ENCODE measurements at places on chromosomes 1 and 21.
A peak's percentile ranks its signal among the peaks of the same experiment; 100 is the strongest.

- DNase-seq: no peak
Observed at GRCh38 chr1:163029901-163030300, 39.3 kb upstream of the RGS4 start.

DNA sequence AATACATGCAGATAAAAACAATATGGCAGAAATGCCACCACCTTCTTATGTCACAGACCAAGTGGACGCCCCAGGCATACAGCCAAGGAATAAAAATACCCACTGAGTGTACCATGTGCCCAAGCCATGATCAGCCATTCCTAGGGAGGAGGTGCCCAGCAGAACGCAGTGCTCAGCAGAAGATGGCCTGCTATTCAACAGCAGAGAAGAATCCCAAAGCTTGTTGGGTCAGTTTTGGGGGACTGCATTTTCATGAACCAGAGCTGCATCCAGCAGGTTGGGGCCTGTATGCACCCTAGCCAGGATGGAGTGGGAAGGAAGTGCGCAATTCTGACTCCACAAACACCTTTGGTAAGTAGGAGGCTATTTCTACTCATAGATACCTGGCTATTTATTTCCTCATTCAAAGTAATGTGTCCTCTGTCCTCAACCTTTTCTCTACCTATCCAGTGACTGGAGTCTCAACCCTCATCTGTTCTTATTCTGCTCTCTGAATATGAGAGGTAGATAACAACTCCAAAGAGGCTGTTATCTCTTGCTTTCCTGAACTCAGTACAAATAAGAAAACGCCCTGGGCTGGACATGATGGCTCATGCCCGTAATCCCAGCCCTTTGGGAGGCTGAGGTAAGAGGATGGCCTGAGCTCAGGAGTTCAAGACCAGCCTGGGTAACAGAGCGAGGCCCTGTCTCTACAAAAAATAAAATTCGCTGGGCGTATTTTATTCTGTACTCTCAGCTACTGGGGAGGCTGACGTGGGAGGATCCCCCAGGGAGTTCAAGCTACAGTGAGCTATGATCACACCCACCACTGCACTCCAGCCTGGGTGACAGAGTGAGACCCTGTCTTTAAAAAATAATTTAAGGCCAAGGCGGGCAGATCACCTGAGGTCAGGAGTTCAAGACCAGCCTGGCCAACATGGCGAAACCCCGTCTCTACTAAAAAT, 2.5 kb upstream of the PLEKHM2 start:
- DNase-seq: no peak

DNA sequence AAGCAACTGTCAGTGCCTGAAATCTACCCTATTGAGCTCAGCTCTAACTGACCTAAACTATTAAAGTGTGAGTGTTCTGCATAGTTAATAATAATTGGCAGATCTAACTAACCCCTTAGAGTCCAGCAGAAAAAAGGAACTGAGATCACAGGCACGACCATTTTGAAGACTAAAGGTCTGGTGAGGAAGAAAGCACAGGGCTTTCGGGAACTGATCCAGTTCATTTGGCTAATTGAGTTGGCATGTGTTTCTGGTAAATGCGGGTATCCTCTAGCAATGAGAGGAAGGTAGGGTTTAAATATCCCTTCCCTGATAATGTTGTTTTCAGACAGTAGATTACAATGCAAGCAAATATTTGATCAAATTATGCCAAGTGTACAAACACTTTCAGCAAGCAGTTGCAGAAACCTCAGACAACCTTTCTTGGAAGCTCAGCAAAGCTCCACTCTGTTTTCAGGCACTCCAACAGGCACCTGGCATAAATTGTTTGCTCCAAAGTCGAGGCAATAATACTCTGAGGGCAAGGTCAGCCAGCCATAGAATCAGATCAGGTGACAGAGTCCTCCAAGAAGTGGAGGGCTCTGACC, 100.8 kb downstream of the KCNK1 start:
- DNase-seq: no peak

DNA sequence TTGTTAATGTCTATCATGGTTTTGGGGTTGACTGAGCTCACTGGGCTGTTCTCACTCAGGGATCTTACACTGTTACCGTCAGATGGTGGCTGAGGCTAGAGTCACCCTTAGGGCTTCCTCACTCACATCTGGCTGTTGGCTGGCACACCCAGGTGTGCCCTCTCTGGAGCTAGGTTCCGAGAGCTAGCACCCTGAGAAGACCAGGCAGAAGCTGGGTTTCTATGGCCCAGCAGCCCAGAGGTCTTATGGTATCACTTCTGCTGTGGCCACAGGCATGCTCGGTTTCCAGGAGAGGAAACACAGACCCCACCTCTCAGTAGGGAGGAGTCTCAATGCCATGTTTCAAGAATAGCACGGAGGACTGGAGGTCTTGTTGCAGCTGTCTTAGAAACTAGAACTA, 20.7 kb upstream of the KIF1B start:
- no peak for DNase-seq

DNA sequence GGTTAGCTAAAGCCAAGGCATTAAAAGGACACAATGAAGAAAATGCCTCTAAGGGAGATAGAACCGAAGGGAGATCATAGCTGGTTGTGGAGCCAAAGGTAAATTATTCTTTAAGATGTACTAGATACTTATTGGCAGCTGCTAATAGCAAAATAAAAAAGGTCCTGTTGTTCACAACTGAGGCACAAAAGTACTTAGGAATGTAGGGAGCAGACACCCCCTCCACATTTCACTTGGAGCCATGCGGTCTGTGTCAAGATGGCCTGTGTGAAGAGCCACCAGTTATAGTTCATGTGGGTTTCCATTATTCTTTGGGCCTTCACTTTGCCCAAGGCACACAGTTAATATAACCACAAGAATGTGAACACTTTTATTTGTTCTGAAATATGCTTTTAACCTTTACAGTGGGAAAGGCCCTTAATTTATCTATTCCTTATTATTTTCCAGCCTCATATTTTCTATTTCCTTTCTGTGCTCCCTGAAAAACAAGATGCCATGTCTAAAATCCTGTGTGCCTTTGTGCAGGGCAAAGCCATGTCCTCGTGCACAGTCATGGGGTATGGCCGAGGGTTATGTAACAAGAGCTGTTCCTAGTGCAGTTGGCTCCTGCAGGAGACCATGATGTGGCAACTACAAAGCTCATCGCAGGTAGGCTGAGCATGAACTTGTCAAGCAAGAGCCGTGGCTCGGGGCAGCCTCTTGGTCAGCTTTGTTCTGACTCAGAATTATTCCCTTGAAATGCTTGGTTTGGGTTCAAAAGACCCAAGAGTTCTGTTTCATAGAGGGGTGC, 16.2 kb upstream of the WDR26 start:
- DNase-seq: no peak

DNA sequence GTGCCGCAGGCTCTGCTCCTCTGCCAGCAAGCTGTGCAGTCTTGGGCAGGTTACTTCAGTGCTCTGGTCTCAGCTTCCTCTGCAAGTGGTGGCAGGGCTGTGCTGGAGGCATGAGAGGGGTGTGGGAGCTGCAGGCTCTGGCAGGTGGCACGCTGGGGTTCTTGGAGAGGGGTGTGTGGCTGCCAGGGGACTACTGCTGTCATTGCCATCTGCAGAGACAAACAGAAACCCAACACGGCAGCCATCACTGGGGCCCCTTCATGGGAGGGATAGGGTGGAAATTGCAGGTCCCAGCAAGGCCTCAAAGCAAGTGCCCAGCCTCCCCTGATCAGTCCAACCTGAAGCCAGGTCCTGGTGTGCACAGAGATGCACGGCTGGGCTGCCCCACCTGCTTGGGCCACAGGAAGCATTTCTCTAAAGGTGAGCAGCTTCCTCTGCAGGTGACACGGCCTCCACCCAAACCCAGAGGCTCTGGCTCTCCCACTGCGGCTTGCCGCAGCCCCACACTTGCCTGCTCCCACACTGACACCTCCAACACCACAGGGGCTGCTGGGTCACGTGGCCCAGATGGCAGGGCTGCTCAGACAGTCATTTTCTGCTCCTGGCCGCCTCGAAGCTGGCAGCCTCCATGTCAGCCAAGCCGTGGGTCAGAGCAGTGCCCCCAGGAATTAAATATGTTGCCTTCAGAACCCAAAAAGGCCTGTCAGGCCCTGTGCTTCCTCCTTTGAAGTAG, 4.1 kb upstream of the COL6A2 start:
- no peak for DNase-seq

DNA sequence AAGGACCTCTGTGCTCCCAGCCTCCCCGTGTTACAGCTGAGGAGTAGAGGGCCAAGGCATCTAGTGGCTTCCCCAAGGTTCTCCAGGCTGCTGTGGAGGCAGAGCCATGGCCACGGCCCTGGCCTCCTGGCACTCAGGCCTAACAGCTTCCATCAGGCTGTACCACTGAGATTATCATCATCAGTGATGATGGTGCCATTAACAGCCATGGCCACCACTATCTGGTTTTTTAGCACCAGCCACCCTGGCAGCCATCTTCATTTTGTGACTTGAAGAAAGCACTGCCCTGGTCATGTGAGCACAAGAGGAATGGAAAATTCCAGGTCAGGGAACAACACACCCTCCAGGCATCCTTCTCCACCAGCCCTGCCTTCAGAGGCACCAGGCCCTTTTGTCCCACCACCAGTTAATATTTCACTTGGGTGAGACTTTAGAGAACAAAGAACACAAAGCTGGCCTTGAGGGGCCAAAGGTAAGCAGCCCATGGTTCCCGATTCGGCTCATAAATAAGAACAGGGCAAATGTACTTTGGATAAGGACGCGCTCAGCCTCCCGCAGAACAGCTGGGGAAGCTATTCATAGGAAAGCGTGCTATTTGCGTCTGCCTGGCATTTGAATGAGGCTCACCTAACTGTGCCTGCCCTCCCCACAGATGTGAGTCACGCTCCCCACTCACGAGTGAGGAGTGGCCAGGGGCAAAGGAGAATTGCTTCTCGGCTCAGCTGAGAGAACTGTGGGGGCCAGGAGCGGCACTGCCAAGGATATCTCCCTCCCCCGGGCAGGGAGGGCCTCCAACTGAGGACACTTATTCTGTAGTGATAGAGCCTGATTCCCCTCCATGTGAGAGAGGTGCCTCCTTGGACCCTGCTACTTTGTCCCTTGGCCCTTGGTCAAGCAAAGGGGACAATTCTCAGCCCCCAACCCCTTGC, 95.6 kb downstream of the CD58 start:
- DNase-seq: no peak

GRCh38 chr1:201171063-201172036, 17.1 kb upstream of the TMEM9 start:
- peak; percentile 79 for DNase-seq

GRCh38 chr1:209526137-209526536, 57.4 kb upstream of the CAMK1G start:
- no peak for DNase-seq

DNA sequence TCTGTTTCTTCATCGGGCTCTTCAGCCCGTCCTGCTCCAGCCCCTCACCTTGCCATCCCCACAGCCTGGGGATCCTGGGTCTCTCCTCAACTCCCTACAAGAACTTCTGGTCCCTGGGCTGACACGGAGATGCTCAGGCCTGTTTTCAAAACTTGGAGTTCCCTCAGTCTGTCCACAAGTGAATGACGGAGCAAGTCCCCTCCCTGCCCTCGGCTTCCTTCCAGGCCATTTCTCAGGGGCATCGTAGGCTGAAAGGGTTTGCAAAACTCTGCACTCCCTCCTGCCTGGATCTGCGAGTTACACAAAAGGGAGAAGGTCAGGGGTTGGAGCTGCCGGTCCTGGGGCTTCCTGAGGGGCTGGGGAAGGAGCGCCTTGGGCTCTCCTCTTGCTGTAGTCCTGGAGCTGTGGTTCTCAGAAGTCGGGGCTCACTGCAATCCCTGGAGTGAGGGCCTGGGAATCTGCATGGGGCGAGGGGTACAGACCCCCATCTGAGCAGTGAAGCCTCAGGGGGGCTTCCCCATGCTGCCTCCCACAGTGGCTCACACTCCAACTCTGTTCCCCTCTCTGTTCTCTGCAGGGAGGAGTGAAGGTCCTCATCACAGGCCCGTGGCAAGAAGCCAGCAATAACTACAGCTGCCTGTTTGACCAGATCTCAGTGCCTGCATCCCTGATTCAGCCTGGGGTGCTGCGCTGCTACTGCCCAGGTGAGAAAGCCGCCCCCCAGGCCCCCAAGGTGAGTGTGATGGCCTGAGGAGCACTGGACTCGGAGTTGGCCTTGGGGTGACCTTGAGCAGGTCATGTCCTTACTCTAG, 100.6 kb upstream of the VAMP3 start:
- no peak for DNase-seq

DNA sequence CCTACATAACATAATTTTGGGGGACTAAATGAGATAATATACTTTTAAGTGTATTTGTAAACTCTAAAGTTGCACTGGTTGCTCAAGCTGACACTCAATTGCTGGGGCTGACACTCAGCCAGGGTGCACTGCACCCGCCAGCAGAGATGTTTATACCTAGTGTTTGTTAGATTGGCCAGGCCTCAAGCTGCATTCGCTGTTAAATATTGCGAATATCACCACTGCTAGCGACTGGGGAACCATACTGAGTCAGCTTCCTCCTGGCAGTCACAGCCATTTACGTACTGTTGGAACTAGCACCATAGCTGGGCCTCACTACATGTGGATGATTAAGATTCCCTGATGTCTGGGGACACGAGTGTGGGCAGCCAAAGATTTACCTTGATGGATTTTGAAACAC, 12.7 kb upstream of the RWDD3 start:
- no peak for DNase-seq

DNA sequence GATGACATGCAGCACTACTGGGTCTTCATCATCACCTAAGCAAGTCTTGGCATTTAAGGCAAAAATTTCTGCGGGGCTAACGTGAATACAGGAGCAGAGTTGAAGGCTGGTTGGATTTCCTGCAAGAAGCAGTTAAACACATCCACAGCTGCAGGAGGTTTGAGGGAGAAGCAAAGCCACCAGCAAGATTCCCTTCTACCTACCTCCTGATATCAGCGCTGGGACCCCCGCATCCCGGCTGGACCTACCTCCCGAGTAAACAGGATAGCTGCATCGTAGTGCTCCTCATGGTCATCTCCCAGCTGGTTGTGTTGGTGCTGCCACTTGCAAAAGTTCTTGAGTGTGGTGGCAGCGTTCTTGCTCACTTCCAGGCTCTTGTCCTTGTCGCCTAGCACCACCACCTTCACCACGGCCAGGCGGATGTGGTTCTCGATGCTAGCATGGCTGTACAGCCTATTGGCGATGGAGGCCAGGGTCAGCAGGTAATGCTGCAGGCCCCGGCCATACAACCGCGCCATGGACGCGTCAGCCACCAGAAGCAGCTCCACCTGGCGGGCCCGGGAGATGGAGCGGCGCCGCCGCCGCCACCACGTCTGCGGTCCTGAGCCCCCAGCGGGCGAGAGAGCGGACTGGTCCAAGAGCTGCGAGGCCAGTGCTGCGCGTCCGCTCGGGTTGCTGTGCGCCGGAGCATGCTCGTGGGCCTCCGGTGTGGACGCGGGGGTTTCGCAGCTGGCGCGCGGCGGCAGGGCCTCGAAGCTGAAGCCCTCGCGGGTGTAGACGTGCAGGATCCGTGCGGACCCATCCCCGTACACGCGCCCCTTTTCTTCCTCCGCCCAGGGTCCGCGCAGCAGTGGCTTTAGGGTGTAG, 1.6 kb downstream of the ADAMTS5 start:
- peak; percentile 71 for DNase-seq

GRCh38 chr1:33814166-33814565, 49.7 kb upstream of the HMGB4 start:
- DNase-seq: no peak

GRCh38 chr1:159173320-159173719, 1.9 kb downstream of the CADM3 start:
- no peak for DNase-seq
